NCI-H460 (cell line): ENCODE measurements at places on chromosomes 4 and X. TPM values are rescaled to one million over a fixed set of nuclear protein-coding genes. Genes with fewer than 3 reads are reported as not detected.

- DNase-seq: no peak
These were observed 20.3 kb downstream of the NPY2R start for GRCh38 chr4:155228713-155229112.

- DNase-seq: no peak
These were observed 483.6 kb downstream of the SH2D1A start for GRCh38 chrX:124829930-124830329.

- DNase-seq: no peak
These were observed 13.8 kb downstream of the ATP10D start for GRCh38 chr4:47498899-47499298.

DNA sequence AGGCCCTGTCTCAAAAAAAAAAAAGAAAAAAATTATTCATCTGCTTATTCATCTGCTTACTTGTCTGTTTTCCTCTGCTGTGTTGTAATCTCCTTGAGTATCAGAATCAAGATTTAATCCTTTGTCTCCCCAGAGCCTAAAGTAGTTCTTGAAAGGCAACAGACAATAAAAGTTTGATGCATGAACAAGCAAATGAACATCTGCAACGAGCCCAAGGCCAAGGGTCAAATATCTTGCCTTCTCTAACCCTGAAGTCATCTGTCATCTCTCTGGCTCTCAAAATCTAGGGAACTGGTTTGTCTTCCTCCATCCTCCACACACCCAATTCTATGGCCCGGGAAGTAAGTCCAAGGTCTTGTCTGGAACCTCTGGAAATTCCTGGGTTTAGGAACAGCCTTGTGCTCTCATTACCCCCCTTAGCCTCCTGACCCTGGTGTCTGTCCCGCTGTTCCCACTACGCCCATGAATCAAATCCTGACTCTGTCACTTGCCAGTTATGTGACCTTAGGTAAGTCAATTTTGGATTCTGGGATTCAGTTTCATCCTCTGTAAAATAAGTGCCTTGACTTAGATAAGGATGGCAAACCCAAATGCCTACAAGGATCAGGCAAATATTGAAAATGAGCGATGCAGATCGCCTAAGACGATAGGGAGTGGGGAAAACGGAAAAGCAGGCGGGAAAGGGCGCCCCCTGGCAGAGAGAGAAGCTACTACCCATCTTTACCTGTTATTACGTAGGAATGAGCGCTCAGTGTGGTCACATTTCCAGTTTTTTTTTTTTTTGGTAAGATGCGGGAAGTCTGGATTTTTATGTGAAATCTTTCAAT is 102.7 kb upstream of the DHX15 start:
- DNase-seq: peak; percentile 9

GRCh38 chr4:6372649-6373525 is 99.5 kb downstream of the PPP2R2C start:
- DNase-seq: peak; percentile 14

DNA sequence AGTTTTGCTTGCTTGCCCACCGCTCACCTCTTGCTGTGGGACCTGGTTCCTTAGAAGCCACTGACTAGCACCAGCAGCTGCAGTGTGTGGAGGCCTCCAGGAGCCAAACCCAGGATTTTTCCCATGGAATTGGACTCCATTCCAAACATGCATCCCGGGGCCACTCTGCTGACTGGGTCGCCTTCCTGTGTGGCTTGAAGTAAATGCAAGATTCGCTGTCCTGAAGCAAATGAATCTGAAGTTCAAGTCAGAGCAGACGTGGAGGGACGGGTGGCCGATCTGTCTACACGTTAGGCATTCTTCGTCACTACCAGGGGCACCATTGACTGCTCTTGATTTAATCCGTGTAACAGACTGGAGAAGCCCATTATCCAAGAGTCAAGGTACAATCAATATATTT is 109.0 kb downstream of the SHOX start:
- DNase-seq: no peak

DNA sequence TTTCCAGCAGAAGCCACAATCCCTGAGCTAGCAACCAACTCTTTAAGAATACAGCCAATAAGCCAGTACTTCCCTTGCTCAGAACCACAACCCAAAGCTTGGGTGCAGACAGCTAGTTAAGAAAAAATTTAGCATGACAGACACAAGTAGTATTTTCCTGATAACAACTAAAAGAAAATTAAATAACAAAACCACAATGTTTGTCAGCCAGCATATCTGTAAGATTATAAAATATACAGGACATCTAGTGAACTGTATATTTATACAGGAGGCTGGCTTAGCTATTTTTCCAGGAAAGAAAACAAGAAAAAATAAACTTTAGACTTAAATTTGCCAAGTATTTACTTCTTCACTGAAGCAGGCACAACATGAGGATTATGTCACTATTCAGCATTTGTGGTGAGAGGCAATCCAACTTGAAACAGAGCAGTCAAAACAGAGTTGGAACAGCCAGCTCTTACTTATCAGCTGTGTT is 6.6 kb downstream of the PF4V1 start:
- no peak for DNase-seq

DNA sequence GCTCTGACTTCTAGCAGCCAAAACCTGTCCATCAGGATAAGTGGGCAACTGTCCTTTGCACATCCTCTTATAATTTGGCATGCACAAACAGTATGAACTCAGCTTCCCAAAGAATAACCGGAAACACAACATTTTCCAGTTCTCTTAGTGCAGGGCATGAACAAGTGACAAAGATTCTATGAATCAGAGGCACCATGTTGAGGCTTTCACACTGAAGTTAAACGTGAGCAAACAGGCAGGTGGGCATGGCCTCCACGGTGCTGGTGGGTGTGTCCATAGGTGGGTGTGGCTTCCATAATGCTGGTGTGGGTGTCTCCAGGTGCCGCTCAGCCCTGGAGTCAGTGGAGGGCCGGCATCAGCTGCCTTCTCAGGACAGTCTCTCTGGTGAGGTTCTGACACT is 196.5 kb downstream of the SMIM20 start:
- DNase-seq: no peak

The MAP7D2 gene
- 0.23 and 0.25 TPM in 2 replicates for total RNA-seq
